Epithelial cell of esophagus (primary cell): ENCODE measurements at places on chromosomes 2 and 18.
A peak's percentile ranks its signal among the peaks of the same experiment; 100 is the strongest.

GRCh38 chr2:150789376-150789905, 302.0 kb upstream of the RND3 start:
- DNase-seq = no peak

- peak; percentile 81 for DNase-seq
Measured at GRCh38 chr2:189363559-189363958, 77.7 kb upstream of the WDR75 start.

DNA sequence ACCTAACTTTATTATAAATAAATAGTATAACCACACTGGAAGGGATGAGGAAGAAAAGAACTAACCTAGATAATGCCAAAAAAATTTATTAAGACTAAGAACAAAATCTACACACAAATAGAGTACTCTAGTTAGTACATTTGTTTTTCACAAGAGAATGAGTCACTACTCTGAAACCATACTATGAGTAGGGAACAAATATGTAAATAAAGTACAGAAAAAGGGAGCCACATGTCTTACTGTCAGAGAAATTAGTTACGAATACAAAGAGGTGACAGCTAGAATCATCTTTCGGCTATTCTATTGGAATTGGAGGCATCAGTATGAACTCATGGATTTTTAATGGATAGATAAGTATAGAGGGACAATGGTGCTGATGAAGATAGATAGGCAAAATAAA, 150.5 kb downstream of the COPS8 start:
- DNase-seq = peak; percentile 23

- no peak for DNase-seq
Measured at GRCh38 chr2:104851291-104852089, 2.4 kb upstream of the POU3F3 start.

- DNase-seq = no peak
Measured at GRCh38 chr18:55422456-55423180, 165.4 kb downstream of the TCF4 start.

DNA sequence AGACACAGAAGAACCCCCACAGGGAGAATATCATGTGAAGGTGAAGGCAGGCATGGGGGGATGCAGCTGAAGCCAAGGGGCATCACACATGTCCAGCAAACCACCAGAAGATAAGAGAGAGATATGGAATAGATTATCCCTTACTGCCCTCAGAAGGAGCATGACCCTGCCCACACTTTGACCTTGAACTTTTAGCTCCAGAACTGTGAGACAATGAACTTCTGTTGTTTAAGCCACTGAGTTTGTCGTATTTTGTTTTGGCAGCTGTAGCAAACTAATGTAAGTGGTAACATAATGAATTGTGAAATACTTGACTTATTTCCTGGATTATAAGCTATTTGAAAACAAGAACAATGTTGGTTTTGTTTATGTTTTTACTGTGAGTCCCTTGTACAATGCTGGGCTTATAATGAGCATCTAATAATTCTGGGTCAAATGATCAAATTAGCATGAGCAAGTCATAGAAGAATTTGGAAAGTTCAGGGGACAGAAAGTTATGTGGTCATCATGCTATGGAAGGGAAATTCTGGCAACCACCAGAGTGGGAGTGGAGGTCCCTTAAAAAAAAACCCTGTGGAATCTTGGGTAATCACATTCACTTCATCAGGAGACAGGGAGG, 541.0 kb upstream of the KLHL29 start:
- DNase-seq = no peak

DNA sequence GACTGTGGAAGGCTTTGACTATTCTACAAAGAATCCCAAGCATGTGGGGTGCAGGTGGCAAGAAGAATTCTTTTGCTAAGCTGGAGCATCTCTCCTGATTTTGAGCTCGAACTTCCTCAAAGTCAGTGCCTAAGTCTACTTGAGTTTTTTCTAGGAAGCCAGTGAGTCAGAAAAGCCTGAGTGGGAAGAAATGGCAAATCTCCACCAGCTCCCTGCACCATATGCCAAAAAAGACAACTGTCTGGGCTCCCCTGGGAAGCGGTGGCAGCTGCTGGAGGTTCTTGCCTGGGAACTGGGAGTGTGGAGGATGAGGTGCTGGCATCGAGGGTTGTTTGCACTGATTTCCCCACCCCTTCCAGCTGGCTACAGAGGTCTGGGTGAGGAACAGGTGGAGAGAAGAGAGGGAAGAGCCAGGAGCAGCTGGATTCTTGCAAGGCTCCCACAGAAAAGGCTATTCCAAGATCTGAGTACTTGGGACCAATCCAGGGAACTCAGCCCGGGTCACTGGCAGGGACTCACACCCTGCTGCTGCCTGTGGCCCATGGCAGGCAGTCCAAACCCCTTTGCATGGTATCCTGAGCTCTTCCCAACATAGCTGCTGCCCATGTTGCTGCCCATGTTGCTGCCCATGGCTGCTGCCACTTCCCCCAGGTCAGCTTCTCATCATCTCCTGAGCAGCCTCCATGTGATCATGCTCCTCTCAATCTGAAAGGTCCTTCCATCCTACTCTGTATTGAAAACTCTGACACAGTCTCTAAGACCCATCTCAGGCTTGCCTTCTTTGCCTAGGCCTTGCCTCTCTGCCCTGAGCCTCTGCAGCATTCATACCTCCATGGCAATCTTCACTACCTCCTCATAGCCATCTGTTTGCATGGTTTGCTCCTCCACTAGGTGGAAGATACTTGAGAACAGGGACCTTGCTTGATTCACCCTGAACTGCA, 128.3 kb upstream of the SPATS2L start:
- no peak for DNase-seq
